ENCODE measurements at places on chromosomes 1 and 21.

DNA sequence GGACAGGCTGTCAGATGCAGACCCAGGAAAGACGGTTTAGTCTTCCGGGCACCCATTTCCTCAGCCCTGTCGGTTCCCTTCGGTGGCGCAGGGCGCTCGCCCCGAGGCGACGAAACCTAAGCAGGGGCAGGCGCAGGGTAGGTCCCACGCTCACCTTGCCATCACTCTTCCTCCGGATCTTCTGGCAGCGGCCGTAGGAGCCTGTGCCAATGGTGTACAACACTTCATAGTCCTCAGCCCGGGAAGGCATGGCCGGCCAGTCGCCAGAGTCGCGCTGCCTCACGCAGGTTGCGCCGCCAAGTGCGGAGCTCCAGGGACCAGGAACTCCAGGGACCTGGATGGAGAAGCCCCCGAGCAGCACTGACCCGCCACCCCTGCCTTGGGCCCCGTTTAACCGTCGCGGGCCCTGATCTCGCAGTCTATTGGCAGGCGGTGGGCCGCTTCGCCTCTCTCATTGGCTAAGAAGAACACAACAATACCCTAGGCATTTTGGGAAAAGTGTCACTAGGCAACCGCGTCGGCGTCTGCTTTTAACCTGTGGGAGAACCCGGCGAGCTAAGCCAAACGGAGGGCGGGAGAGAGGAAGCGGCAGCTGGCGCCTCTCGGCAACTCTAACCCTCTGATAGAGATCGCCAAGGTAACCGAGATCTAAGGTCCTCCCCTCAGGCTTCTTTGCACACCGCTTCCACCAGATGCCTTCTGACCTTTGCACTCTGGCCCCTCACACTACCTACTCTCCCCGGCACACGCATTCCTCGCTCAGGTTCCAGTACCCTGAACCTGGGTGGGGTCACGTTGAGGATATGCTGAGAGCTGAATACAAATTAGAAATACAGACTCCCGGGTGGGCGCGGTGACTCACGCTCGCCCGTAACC is at the start of gene NEK2:
Gene NEK2 (minus strand): TSS at position 392 of the 876 bp plus-strand sequence. CDS start 142 bp downstream, at position 250.
- peak; percentile 72 for DNase-seq

DNA sequence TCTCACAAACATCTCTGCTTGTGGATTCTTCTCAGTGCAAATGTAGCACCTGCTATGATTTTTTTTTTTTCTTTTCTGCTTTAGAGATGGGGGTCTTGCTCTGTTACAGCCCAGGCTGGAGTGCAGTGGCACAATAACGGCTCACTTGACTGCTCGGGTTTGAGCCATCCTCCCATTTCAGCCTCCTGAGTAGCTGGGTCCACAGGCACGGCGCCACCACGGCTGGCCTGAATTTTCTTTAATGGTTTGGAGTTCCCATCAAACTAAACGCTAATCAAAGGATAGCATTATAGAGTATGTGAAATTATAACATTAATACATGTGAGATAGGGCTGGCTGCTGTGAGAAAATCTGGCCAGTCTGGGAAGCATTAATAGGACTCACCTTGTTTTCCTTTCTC is 7.2 kb upstream of the PTGER3 start:
- DNase-seq: no peak

DNA sequence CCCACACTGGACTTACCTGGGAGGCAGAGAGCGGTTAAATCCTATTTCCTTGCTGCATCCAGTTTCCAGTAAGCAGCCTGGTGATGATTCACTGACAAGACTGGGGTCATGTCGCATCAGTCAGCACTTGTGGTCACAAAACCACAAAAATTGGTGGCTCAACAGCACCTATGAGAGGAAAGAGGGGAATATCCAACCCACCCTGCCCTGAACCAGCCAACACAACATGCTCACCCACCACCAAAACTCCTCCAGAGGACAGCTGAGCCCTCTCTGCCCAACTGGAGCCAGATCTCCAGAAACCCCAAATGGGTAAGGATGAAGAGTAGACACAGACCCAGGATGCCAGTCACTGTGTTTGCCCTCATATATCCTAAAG is 64.0 kb downstream of the CD46 start:
- DNase-seq: no peak

DNA sequence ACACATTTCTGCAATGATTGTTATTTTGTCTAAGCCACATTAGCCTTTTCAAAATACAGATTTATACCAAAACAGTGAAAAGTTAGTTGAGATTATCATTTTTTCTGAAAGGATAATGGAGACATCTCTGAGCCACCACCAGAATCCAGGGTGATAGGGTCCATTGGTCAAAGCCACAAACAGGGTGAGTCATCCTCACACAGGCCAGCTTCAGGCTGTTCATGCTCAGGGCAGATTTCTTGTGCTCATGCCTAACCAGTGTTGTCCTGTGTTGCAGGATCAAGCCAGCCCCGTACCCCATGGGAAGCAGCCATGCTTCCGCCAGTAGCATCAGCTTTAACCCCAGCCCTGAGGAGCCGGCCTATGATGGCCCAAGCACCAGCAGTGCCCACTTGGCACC is 13.4 kb downstream of the ELOA start:
- DNase-seq: no peak

DNA sequence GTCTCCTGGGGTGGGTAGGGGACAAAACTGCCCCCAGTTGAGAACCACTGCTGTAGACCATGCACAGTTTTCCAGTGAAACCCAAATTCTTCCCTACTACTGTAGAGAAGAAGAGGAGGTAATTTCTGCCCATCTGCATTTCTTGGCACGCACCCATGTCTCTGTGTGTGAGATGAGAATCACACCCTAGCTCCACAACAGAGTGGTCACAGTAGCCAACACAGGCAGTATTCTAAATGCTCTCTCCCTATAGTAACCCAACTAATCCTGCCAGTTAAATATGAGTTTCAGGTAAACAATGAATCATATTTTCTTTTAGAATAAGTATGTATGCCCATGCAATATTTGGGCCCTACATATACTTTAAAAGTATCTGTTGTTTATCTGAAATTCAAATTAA is 1.2 kb upstream of the CAPN2 start:
- no peak for DNase-seq

GRCh38 chr1:36482724-36483388 is at the start of gene CSF3R:
Gene CSF3R (minus strand): TSS chr1:36482913. CDS start chr1:36479496, 3,417 bp downstream.
- DNase-seq: no peak

DNA sequence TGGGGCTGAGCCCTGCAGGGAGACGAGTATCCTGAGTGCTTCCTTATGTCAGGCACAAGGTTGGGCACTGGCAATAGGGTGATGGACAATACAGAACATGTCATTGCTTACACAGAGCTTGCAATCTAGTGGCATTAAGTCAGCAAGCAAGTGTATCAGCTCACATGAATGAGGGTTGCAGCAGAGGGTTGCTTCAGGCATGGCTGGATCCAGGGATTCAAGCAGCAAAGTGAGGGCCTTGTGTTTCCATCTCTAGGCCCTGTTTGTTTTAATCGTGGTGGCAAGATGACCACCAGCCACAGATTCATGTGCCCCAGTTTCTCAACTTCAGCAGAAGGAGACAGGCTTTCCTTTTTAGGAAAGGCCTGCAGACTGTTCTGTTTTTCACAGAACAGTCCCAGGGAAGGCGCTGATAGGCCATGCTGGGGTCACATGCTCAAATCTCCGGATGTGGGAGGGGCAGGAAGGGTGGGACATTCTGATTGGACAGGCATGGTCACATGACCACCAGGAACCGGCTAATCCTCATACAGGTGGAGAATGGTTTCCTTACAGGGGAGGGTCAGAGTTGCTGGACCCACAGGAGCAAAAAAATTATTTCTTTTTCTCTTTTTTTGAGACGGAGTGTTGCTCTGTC is 14.4 kb downstream of the PLOD1 start:
- DNase-seq: no peak

- no peak for DNase-seq
These were observed 74.7 kb downstream of the MEGF6 start for GRCh38 chr1:3536420-3537195.

GRCh38 chr1:63728611-63729226 is 45.1 kb upstream of the ROR1 start:
- no peak for DNase-seq

- DNase-seq: no peak
These were observed 27.8 kb downstream of the FNBP1L start for GRCh38 chr1:93475681-93476080.

DNA sequence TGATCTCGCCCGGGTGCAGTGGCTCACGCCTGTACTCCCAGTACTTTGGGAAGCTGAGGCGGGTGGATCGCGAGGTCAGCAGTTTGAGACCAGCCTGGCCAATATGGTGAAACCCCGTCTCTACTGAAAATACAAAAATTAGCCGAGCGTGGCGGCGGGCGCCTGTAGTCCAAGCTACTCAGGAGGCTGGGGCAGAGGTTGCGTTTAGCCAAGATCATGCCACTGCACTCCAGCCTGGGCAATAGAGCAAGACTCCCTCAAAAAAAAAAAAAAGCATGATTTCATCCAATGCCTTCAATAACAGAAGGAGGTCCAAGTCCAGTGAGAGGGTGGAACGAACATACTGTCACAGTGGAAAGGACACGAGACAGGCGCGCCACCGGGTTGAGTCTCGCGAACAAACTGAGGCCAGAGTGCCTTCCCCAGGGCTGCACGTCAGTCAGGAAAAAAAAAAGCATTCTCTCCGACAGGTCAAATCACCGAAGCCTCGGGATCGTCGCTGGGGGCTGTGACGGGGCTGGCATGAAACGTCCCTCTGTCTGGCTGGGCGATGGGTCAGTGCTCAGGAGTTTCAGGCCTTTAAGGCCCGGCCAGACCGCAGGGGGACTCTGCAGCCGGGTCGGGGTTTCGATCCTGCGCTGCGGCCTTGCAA is 8.4 kb upstream of the CROCC start:
- no peak for DNase-seq

GRCh38 chr1:157090771-157091170 is 8.8 kb downstream of the ETV3L start:
- DNase-seq: no peak

GRCh38 chr1:3058263-3059030 is 10.6 kb upstream of the PRDM16 start:
- no peak for DNase-seq

DNA sequence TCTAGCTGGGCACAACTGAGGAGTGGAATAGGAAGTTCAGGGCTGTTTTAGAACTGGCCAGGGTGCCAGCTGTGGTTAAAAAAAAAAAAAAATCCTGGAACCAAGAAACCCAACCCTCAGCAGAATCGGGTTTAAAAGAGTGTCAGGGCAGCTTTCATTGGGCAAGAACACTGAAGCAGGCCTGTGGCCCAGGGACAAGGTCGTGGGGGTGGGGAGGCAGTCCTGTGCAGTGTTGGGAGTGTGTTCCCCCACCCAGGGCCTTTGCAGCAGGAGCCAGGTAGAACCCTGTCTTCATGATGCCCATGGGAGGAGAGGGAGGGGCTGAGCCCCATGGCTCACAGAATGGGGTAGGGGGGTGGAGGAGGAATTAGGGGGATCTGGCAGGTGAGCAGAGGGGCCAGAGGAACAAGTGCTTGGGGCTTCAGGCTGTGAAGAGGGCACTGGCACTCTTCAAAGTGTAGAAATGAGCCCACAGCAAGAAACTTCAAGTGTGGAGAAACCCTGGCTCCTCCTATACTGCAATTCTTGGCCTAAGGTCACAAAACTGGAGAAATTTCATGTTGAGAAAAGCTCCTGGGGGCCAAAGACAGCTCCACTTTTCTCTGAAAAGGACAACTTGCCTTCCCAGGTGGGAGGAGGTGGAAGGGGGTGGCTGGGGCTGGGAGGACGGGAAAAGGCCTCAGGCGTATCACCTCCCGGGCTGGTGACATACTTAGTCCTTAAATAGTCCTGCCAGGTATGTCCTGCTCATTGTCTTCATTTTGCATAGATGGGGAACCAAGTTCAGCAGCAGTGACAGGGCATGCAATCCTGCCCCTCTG is 39.3 kb downstream of the KIAA1614 start:
- no peak for DNase-seq

GRCh38 chr1:45012639-45013278 is 705 bp downstream of the UROD start:
- peak; percentile 43 for DNase-seq

DNA sequence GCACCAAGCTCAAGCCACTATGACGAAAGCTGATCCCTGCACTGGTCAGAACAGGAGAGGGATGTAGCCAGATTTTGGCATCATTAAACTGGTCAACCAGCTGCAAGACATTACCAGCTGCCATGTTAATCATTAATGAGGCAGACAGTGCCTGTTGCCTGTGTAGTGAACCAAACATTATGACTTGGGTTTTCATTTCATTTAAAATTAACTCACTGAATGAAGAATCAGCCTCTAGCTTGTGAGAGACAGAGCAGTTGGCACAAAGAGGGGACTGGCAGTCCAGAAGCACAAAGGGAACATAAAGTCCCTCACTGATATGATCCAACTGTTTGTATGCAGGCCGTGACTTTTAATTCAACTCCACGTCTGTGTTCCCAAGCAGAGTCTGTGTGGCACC is 318.9 kb downstream of the SEC16B start:
- DNase-seq: no peak

GRCh38 chr1:246582301-246583055 is 16.2 kb downstream of the CNST start:
- no peak for DNase-seq

- no peak for DNase-seq
These were observed 374.9 kb downstream of the DSCAM start for GRCh38 chr21:40472013-40472412.

DNA sequence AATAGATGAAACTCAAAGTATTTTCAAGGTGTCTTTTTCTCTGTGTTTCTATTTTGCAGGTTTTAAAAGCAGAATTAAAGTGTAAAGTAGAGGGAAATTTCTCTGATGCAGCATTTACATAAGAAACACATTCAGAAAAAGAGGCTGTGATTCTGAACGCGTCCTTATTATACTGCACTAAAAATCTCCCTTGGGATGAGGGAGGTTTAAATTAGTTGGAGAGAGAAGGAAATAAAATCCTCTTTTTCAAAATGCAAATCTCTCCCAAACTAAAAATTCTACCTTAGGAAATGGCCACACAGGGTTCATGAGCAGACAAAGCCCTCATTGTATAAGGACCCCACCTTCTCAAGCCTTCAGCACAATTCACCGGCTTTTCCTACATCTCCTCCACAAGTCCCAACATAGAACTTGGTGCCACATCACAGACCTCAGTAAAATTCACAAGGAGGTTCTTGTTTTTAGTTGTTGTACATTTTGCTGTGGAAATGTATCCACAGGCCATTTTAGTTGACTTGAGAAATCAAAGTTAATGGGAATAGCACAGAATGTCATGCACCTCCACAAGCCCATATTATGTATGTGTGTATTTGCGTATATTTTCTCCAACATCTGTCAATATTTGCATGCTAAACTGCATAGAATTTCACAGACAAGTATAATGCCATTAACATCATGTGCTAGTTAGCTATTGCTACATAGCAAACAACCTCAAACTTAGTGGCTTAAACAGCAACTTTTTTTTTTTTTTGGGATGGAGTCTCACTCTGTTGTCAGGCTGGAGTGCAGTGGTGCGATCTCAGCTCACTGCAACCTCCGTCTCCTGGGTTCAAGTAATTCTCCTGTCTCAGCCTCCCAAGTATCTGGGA is 59.8 kb downstream of the MAB21L3 start:
- DNase-seq: no peak

DNA sequence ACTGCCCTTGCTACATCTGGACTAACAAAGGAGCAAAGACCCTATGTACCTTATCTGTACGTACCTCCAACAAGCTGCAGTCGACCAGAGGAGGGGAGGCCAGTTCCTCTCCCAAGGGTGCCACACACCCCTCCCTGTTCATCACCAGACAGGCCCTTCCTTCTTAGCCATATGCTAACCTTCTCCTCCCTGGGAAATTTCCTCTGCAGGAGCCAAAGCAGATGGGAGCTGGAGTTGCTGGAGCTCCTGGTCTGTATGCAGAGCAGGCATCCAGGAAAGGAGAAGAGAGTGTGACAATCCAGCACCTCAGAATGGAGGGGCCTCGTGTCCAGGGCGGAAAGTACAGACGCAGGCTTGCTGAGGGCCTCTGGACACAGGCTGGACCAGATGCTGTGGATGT is 48.5 kb downstream of the C8B start:
- DNase-seq: no peak
